ENCODE measurements at places on chromosomes 5 and 9. TPM values are rescaled to one million over a fixed set of nuclear protein-coding genes. Genes with fewer than 3 reads are reported as not detected.
A peak's percentile ranks its signal among the peaks of the same experiment; 100 is the strongest.

ARHGEF39 gene
- total RNA-seq: not detected

ADRB2 gene
- total RNA-seq: 6.0 TPM

RLN1 gene
- total RNA-seq: not detected

ZFP2 gene
- total RNA-seq: 1.2 TPM

C5orf47 gene
- total RNA-seq: 0.17 TPM

RGS7BP gene
- 1.5 TPM for total RNA-seq

DNA sequence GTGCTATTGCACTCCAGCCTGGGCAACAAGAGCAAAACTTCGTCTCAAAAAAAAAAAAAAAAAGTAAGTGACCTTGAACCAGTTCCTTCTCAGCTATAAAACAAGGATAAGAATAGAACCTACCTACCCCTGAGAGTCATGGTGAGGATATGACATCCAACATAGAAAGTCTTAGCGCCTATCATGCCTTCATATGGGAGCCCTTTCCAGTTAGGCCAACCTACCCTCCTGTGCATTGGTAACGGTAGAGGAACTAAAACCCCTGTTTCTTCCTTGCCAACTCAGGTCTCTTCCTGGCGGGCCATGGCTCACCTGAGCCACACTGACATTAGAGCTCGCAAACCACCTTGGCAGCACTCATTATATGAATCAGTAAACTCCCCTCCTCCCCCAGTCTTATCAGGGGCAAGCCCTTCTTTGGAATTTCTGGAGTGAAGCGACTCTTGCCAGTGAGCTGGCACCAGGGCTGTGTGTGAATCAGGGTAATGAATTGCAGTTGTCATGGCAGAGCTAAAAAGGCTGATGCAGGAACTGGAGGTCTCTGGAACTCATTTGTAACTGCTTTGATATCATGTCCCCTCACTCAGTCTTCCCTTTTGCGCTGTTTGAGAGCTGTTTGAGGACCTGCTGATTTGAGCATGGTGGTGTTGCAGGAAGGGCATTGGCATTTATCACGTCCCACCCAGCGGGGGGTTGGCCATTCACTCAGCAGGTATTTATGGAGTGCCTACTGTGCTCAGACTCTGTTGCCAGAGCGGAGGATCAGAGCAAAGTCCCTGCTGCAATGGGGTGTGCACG, 10.3 kb downstream of the WWC1 start:
- H3K27me3 ChIP-seq: no peaks in the 10 kb centered on the region
- no peak for DNase-seq
- no peak overlapping the region for H3K4me3 ChIP-seq
- no peak overlapping the region for H3K27ac ChIP-seq
- no peaks in the 10 kb centered on the region for H3K36me3 ChIP-seq

GRCh38 chr9:134328341-134328840, 2.1 kb downstream of the RXRA start:
- peak overlapping the region; percentile 97 for H3K27ac ChIP-seq
- H3K36me3 ChIP-seq: no peaks in the 10 kb centered on the region
- no peaks in the 10 kb centered on the region for H3K27me3 ChIP-seq

GRCh38 chr9:98807070-98807813, at the start of gene GALNT12:
Gene GALNT12, plus strand, starts transcription at chr9:98807670. Its CDS starts 29 bp downstream, at chr9:98807699.
- DNase-seq: no peak
- H3K27ac ChIP-seq: no peak within 1 kb of the TSS
- no peaks in the 10 kb centered on the region for H3K27me3 ChIP-seq

- no peaks in the 10 kb centered on the region for H3K36me3 ChIP-seq
- no peak for DNase-seq
- no peak overlapping the region for H3K4me3 ChIP-seq
- no peaks in the 10 kb centered on the region for H3K4me1 ChIP-seq
- H3K27me3 ChIP-seq: peaks cover 13% of the 10 kb centered on the region
Observed at GRCh38 chr5:159971038-159971437, 37.9 kb upstream of the TTC1 start.

DNA sequence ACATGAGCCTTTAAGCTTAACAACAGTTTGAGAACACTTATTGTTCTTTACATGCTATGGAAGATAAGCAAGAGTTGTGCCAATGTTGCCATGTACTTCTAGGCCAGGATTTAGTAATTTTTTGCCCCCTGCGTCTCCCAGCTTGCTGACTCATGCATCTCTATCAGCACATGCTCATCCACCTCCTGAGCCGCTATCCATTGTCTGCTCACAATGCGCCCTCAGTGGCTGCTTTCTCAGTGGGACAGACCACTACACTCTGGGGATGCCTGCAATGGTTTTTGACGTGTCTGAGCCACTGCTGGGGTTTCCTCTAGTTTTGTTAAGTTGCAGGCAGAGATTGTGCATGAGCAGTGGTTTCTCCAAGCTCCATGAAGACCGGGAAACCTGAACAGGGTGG, 50.9 kb upstream of the PHF2 start:
- H3K27ac ChIP-seq: no peak overlapping the region
- DNase-seq: no peak
- H3K4me1 ChIP-seq: no peaks in the 10 kb centered on the region
- H3K4me3 ChIP-seq: no peak overlapping the region
- no peaks in the 10 kb centered on the region for H3K27me3 ChIP-seq
- peaks cover 68% of the 10 kb centered on the region for H3K36me3 ChIP-seq

GRCh38 chr9:37028420-37029031, 5.5 kb downstream of the PAX5 start:
- H3K27me3 ChIP-seq: peaks cover 1% of the 10 kb centered on the region
- no peaks in the 10 kb centered on the region for H3K36me3 ChIP-seq
- DNase-seq: no peak
- H3K4me1 ChIP-seq: peaks cover 30% of the 10 kb centered on the region

DNA sequence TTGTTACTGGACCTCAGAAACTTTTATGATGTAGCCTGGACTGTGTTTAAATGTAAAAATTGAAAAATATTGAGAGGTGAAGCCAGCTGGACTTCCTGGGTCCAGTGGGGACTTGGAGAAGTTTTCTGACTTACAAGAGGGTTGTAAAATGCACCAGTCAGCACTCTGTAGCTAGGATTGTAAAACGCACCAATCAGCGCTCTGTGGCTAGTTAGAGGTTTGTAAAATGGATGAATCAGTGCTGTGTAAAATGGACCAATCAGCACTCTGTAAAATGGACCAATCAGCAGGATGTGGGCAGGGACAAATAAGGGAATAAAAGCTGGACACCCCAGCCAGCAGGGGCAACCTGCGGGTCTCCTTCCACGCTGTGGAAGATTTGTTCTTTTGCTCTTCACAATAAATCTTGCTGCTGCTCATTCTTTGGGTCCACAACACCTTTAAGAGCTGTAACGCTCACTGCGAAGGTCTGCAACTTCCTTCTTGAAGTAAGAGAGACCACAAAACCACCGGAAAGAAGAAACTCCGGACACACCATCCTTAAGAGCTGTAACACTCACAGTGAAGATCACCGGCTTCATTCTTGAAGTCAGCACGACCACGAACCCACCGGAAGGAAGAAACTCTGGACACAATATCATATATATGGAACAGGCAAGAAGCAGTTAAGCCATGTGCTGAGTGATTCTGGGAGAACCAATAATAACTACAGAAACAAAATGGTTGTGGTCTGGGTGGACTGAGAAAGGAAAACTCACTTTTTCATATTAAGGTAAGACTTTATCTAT, 201.3 kb downstream of the GABRG2 start:
- H3K27ac ChIP-seq: no peak overlapping the region
- no peak for DNase-seq
- H3K4me3 ChIP-seq: no peak overlapping the region
- no peaks in the 10 kb centered on the region for H3K27me3 ChIP-seq
- no peaks in the 10 kb centered on the region for H3K36me3 ChIP-seq
- H3K4me1 ChIP-seq: no peaks in the 10 kb centered on the region

DNA sequence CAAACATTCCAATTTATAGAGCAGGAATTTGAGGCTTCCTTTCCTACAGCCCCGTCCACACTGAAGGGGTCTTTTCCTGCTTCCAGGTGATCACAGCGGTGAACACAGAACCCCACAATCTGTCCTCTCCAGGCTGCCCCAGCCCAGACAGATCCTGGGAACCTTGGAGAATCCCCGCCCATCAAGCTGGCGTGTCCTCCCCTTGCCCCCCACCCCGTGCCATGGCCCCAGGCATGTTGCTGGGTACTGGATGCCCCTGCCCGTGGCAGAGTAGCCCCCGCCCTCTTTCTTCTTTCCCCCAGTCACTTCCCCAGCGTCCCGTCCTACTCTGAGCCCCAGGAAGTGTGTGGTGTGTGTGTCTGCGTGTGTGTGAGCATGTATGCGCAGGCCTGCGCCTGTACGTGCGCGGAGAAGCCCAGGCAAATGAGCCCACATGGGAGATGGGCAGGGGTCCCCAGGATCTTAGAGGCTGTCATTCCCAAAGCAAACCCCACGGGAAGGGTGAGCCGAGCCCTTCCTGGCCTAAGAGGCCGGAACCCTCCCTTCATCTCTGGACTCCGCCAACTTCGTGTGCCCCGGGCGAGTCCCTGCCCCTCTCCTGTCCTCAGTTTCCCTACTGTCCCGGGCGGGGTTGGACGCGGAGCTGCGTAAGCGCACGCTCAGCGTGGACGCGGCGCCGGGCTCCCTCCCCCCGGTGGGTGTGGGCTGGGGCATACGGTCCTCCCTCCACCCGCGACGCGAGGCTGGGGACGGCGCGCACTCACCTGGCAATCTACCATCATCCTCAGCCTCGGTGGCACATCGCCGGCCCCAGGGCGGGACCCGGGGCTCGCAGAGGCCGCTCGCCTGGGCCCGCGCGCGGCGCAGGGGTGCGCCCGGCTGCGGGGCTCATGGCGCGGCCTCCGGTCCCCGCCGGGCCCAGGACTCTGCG, 15.2 kb downstream of the GBGT1 start:
- no peaks in the 10 kb centered on the region for H3K27me3 ChIP-seq
- H3K4me3 ChIP-seq: peak overlapping the region; percentile 84
- H3K27ac ChIP-seq: peak overlapping the region; percentile 77
- peak; percentile 87 for DNase-seq

GRCh38 chr5:7873216-7873615, 4.3 kb downstream of the MTRR start:
- peaks cover 18% of the 10 kb centered on the region for H3K4me1 ChIP-seq
- no peaks in the 10 kb centered on the region for H3K27me3 ChIP-seq
- no peak overlapping the region for H3K27ac ChIP-seq

DNA sequence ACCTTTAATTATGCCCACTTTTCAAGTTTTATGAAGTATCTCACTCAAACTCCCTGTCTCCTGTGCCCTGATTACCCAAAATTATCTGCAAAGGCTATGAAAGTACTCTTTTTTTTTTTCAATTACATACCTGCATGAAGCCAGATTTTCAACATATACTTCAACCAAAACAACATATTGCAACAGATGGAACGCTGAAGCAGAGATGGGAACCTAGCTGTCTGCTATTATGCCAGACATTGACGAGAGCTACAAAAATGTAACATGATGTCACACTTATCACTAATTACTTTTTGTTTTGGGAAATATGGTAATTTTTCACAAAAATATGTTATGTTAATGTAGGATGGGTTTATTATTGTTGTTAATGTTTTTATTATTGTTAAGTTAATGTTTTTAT, 86.5 kb upstream of the SLC1A3 start:
- no peak overlapping the region for H3K4me3 ChIP-seq
- no peaks in the 10 kb centered on the region for H3K4me1 ChIP-seq
- H3K27ac ChIP-seq: no peak overlapping the region
- no peak for DNase-seq

DNA sequence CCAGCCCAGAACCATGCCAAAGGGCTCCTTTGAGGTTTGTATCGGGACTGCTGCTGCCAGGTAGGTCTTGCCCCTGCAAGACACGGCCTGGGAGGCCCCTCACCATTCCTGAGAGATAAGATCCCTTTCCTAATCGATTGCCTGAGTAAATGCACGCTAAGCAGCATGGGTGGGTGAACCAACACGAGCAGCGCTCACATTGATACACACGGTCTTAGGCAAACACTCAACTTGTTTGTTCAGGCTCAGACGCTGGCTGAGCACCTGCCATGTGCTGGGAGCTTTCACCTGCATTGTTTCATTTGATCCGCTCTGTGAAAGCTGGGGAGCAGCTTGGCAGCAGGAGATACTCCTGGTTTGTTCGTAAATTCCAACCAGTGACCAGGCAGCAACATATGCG, 76.9 kb upstream of the NEURL1B start:
- H3K36me3 ChIP-seq: no peaks in the 10 kb centered on the region
- no peak overlapping the region for H3K27ac ChIP-seq
- H3K4me3 ChIP-seq: no peak overlapping the region
- DNase-seq: no peak
- H3K27me3 ChIP-seq: peaks cover 10% of the 10 kb centered on the region

- no peaks in the 10 kb centered on the region for H3K27me3 ChIP-seq
- no peaks in the 10 kb centered on the region for H3K36me3 ChIP-seq
- peak overlapping the region; percentile 53 for H3K27ac ChIP-seq
- DNase-seq: no peak
Observed at GRCh38 chr5:159034083-159034824, 65.5 kb downstream of the EBF1 start.

DNA sequence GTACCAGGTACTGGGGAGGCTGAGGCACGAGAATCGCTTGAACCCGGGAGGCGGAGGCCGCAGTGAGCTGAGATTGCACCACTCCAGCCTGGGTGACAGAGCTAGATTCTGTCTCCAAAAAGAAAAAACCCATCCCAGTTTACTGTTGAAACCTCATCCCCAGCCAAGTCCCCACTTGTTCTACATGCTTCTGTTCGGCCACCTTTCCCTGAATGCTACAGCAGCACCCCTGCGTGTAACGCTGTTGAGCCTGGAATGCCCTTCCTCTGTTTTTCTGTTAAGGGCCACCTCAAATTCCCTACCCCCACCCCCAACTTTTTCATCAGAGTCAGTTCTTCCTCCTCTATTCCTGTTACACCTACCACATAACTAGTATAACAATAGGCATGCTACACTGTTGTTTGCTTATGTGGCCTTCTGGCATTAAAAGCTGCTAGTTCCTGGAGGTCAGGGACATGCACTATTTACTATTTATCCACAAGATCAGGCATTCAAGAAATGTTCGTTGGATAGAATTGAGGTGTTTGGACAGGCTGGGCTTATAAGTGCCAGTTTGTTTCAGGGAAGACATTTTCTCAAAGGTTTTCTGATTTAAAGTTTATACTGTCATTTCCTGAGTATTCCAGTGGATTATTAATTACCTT, 47.1 kb upstream of the C5orf47 start:
- no peaks in the 10 kb centered on the region for H3K27me3 ChIP-seq
- DNase-seq: no peak
- peaks cover 64% of the 10 kb centered on the region for H3K4me1 ChIP-seq
- no peak overlapping the region for H3K4me3 ChIP-seq
- H3K36me3 ChIP-seq: peaks cover 22% of the 10 kb centered on the region

- H3K27ac ChIP-seq: no peak overlapping the region
- H3K4me1 ChIP-seq: peaks cover 30% of the 10 kb centered on the region
- DNase-seq: no peak
- H3K4me3 ChIP-seq: no peak overlapping the region
- H3K27me3 ChIP-seq: no peaks in the 10 kb centered on the region
Observed at GRCh38 chr5:112957036-112957808, 19.4 kb upstream of the DCP2 start.

- no peaks in the 10 kb centered on the region for H3K27me3 ChIP-seq
- no peak overlapping the region for H3K27ac ChIP-seq
- H3K4me3 ChIP-seq: no peak overlapping the region
- H3K4me1 ChIP-seq: no peaks in the 10 kb centered on the region
Observed at GRCh38 chr9:134486596-134486995, 155.0 kb upstream of the COL5A1 start.

All from psoas muscle (tissue), 8 donors.